Hippocampal formation (tissue), 2 donors: ENCODE measurements at places on chromosomes 6 and 20.
A peak's percentile ranks its signal among the peaks of the same experiment; 100 is the strongest.

GRCh38 chr6:108557494-108558371 lies 3.0 kb upstream of the FOXO3 start:
- peak; percentile 82 for DNase-seq

GRCh38 chr6:18118330-18118729 lies 4.1 kb downstream of the NHLRC1 start:
- DNase-seq = no peak

GRCh38 chr20:38325905-38326304 lies 20.4 kb upstream of the LBP start:
- DNase-seq = no peak

DNA sequence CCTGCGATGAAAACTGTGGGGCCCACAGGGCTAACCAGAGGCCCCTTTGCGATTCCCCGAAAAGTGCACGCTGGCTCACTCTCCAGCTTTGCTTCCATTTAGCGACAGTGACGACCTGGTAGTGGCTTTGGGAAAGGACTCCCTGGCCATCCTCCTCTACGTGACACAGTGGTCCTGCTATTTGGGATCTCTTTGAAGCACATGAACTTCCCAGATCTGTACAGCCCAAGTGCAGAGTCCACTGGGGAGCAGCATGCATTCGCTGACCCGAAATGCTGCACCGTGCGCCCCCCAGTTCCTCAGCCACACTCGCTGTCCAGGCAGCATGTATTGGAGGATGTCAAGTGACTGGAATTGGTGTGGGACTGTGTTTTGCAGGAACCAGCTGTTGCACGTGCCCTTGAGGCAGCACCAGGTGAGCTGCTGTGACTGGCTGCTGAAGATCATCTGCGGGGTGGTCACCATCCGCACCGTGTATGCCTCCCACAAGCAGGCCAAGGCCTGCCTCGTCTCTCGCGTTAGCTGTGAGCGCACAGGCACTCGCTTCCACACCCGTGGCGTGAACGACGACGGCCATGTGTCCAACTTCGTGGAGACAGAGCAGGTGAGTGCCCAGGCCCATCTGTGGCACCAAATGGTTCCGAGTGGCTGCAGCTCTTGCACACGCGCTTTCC lies 51.6 kb downstream of the SYNJ2 start:
- no peak for DNase-seq

GRCh38 chr6:77548662-77549366 lies 85.5 kb upstream of the HTR1B start:
- no peak for DNase-seq
